ENCODE measurements at places on chromosomes 2 and 18.

GRCh38 chr2:16713011-16713423 lies 47.4 kb upstream of the CYRIA start:
- no peak for DNase-seq

GRCh38 chr2:40224318-40224717 lies 227.6 kb downstream of the SLC8A1 start:
- no peak for DNase-seq

GRCh38 chr2:69734035-69734611 lies 7.8 kb upstream of the ANXA4 start:
- DNase-seq = no peak

DNA sequence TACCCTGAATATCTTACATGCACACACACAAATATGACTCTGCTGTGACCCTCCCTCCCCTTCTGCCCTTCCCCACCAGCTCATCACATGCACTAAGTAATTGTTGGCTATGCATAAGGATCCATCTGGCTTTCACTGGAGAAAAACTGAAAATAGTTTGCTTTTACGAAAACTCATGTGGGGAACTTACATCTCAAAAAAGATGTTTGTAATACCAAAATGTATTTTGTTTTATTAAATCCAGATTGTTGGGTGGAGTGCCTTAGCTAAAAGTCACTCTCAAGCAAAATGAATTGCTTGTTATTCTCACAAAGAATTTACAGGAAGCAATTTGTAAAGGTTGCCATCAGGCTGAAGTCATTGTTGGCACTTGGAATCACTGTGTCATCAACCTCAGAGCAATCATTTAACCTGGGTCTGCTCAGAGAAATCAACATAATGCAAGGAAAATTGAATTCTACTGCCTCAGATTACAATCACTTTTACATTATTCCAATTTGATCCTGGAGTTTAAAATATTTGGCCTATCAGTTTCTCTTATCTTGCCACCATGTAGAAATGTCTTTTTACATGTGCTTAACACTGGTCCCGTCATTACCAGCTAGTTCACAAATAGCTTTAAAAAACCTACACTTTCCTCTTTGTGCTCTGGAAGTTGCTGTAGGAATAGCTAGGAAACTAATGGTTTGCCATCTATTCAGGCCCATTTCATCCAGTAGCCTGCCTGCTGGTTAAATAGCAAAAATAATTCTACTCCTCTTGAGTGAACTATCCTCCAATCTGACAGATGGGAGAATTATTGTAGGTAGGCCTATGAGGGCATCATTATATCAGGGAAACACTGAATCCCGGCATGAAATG lies 90.3 kb upstream of the TMEM17 start:
- DNase-seq = no peak

DNA sequence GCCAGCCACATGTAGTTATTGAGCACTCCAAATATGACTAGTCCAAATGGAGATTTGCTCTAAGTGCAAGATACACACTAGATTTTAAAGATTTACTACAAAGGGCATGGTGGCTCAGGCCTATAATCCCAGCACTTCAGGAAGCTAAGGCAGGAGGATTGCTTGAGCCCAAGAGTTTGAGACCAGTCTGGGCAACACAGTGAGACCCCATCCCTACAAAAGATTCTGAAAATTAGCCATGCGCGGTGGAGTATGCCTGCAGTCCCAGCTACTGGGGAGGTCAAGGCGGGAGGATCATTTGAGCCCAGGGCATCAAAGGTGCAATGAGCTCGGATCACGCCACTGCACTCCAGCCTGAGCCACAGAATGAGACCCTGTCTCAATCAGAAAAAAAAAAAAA lies 93.5 kb upstream of the HNRNPA3 start:
- no peak for DNase-seq

GRCh38 chr2:69816923-69817542 lies 12.4 kb upstream of the GMCL1 start:
- peak; percentile 56 for DNase-seq

GRCh38 chr2:12457831-12458230 lies 258.9 kb upstream of the TRIB2 start:
- DNase-seq = no peak

- DNase-seq = no peak
These were observed 92.7 kb downstream of the MRPS9 start for GRCh38 chr2:105130546-105130945.

DNA sequence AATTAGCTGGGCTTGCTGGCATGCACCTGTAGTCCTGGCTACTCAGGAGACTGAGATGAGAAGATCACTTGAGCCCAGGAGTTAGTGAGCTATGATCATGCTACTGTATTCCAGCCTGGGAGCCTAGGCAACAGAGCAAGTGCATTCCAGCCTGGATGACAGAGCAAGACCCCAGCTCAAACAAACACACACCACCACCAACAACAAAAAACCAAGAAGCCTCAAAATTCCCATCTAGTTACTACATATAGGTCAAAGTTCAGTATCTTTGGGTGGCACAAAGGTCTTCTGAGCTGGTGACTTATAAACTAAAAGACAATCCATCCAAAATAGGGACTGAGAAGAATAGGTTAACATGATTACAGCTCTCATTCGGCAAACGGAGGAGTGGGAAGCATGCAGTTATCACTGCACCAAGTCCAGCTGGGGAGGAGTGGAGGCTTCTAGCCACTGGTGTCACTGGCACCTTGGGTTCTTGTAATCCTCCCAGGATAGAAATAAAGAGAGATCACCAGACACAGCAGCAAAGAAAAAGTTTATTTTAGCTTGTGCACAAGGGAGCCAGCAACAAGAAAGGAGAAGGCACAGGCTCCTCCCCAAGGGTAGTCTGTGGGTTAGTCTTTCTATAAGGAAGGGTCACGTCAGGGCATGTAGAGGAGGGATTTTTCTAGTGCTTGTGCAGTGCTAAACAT lies 57.4 kb downstream of the SH2D6 start:
- DNase-seq = no peak

DNA sequence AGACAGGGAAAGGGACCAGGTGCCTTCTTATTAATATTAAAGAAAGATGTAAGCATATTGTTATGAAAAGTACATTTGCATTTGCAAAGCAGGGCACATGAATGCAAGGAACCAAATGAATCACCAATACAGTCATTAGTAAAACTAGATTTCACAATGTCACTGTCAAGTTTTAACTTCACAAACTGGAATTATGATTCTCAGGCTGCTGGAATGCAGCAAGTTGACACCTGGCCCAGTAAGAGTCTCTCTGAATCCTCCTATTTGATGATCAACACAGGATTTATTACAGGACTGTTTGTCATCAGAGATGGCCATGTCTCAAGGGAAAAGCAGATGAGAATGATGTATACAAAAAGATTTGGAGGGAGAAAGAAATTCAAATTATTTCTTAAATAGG lies 72.9 kb upstream of the STK39 start:
- no peak for DNase-seq

GRCh38 chr2:142605421-142605820 lies 272.0 kb upstream of the KYNU start:
- DNase-seq = no peak

DNA sequence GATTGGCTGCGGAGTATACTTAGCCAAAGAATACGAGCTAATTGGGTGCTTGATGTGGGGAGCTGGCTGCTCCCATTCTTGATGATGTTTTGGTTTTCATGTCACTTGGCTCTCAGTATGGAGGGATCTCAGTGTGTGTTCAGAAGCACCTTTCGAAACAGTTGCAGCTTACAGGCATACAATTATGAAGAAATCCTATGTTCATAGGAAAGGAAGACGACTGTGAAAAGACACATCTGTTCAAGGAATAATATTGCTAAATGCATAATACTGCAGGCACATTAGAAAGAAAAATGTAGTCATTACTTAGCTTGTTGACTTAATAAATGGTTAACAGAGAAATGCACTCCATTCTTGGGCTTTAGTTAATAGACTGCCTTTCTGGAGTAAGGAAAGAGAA lies 4.1 kb downstream of the LRRC30 start:
- no peak for DNase-seq

- no peak for DNase-seq
These were observed 54.3 kb downstream of the MSH2 start for GRCh38 chr2:47457268-47457667.

- DNase-seq = no peak
These were observed 206.1 kb downstream of the ZFP36L2 start for GRCh38 chr2:43020296-43020695.

DNA sequence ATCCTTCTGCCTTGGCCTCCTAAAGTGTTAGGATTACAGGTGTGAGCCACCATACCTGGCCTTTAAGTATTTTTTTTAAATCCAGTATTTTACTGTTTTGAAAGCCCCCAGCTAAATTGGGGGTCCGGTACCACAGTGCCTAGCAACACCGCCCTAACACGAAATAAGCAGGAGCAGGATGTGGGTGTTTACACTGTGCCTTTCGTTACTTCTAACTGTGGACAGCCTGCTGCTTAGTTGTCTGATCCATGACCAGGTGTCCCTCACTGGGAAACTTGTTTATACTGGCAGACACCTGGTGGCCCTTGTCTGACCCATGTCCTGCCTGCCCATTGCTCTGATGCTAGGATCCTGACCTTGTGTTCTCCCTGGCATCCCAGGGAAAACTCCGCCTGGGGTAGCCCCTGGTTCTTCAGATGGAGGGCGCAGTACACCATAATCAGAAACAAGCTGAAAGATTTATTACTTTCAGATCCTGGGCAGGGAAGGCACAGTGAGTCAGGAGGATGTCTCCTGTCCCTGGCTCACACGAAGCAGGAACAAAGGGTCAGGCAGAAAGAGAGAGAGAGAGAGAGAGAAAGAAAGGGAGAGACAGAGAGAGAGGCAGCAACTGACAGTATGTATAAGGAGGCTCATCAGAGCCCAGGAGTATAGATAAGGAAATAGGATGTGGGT lies 55.7 kb downstream of the NCAPH start:
- DNase-seq = no peak

DNA sequence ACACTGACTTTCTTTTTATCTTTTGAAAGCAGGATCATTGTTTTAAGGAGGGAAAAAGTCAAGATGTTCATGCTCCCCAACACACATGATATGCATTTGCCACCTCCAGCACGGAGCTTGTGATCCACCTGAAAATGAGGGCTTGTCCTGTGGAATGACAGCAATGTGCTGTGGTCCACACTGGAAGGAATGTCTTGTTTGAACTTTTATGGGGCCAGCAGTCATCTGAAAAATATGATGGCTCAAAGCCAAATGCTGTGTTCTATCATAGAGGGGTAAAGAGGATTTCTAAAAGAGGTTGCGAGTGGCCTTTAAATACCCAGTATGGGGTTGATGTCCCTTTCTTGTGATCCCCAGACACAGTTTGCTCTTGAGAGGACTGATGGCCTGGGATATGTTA lies 226.5 kb upstream of the SPRED2 start:
- no peak for DNase-seq

DNA sequence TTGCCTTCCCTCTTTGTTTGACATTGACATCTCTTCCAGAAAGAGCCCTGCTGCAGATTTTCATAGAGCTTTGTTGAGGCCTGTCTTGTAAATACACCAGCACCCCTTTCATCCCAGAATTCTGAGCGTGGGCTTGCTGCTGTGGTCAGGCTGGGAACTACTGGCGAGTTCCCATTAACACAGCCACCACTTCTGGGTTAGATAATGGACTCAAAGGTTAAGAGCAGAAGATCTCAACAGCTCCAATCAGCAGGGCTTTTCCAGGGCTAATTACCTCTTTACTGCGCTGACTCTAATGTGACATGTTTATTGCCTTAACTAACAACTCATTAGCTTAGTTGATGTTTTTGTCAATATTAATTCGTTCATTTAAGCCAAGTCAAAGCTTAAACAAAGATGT lies 235.9 kb upstream of the BOD1L2 start:
- DNase-seq = no peak

- no peak for DNase-seq
These were observed 127.5 kb downstream of the LAMA3 start for GRCh38 chr18:23816740-23817139.

- no peak for DNase-seq
These were observed 185.8 kb downstream of the NRP2 start for GRCh38 chr2:205868053-205868452.

DNA sequence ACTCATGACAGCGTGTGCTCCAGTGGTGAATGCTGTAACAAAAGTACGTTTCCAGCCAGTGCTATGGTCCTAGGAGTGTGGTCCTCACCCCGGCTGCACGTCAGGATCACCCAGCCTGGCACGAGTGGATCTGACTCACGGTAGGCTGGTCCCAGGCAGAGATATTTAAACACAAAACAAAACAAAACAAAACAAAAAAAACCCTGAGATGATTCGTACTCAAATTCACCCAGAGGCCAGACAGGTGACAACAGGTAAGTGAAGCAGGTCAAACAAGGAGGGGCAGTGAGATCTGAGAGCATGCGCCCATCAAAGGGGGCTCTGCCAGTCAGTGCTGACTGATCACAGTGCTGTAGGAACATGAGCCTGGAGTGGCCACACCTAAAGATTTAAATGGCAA lies 43.2 kb downstream of the C2orf76 start:
- no peak for DNase-seq

DNA sequence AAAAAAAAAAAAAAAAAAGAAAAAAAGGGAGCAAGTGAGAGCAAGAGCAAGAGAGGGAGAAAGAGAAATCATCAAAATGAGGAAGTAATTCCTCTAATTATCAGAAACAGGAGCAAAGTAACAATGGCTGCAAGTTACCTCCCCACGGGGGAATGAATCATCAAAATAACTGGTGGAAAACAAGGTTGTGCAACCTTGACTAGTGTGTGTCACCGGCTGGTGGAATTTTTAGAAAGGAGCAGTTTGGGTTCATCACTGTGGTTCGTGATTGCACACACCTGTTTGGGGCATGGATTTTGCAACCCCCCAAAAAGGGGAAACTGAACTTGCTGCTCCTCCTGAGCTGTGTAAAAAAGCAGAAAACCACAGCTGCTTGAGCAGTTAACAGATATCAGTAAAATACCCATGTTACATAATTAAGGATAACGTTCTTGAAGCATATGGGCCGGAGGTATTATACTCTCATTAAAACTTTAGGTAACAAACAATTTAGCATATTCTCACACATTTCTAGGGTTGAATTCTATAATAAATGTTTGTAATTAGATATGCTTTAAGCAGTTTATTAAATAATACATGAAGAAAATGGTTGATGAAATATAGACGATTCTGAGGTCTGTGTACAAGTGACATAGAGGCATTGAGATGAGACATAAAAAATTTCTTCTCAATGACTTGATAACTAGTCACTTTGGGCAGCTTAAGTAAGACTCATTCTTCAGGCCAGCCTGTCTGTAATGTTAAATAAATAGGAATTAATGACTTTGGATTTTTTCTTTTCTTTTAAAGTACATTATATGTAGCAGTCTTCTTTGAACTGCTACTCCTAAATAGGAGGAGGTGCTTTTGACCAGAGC lies 184.2 kb upstream of the ZEB2 start:
- no peak for DNase-seq

- DNase-seq = no peak
These were observed 38.1 kb downstream of the SMAD4 start for GRCh38 chr18:51068105-51068504.

All from activated CD4-positive, CD25-positive, alpha-beta regulatory T cell treated with anti-CD3 and anti-CD28 coated beads, Interleukin-2, amount 50 U/mL, for 72 hours (primary cell).